ENCODE measurements at places on chromosomes 7 and 10. TPM values are rescaled to one million over a fixed set of nuclear protein-coding genes. Genes with fewer than 3 reads are reported as not detected.

Gene MKRN1
- total RNA-seq = 40.0 TPM

Gene FAM241B
- 4.2 TPM for total RNA-seq

Gene GPR26
- not detected for total RNA-seq

Gene MBLAC1
- total RNA-seq = 3.7 TPM

Gene CHN2
- 5.1 TPM for total RNA-seq

Gene LAMB1
- total RNA-seq = 220 TPM

Gene LMOD2
- total RNA-seq = not detected

Gene FAM24A
- not detected for total RNA-seq

Gene SFTPA1
- not detected for total RNA-seq

DNA sequence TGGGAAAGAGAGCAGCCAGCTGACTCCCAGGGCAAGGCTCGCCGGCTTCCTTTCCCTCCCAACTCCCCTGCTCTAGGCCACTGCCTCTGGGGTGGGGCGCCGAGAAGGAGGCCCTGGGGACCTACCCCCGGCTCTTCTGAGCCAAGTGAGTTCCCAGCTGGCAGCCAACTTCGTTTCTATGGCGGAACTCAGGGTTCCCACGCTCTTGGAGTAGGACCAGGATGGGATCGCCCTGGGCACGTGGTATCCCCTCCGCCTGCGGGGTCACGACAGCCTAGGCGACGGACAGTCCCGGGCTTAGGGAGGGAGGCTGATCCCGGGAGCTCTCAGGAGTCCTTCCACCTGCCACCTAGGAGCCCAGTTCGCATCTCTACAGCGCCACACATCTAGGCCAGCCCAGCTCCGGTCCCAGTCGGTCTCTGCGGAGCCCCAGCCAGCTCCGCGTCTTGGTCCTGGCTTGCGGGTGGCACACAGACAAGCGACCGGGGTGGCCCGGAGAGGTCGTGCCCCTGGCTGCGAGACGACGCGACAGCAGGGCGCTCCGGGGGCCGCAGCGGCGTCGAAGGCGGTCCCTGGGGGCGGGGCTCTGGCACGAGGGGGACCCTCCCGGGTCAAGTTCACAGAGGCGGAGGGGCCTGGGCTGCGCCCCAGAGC, 20.5 kb upstream of the GATA3 start:
- DNase-seq = no peak

DNA sequence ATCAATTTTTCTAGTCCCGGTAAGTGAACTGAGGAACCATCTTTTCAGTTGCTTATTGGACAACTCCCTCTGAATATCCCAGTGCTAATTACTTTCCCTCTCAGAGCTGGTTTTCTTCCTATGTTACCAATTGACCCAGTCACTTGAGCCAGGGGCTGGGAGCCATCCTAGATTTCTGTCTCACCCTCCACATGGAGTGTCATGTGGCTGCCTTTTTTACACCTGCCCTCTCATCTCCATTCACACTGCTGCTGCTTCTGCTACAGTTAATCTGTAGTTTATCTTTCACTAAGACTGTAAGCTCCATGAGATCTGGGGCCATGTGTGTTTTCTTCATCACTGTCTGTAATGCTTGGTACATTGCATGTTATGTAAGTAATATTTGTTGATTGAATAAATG, 35.8 kb downstream of the VCL start:
- DNase-seq = no peak

DNA sequence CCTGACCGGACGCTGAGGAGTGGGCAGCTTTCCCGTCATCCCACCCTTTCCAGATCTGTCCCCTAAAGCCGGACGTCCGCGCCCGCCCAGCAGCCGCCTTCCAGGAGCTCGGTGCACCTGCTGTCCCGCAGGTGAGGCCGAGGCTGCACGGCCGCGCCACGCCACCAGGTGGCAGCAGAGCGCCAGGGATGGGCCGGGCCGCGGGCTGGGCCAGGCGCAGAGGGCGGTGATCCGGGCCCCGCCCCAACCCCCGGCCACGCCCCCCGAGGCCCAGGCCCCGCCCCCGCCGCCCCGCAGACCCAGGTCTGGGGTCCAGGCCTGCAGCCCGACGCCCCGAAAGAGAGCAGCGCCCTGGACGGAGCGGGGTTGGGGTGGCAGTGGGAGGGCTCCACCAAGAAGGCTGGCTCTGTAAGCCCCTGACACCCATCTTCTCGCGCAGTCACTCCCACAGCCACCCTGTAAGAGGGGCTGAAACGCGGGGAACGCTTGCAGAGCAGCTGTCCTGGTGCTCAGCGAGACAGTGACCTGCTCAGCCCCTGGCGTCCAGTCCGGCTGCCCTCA, 32.2 kb downstream of the FOXL3 start:
- DNase-seq = no peak

DNA sequence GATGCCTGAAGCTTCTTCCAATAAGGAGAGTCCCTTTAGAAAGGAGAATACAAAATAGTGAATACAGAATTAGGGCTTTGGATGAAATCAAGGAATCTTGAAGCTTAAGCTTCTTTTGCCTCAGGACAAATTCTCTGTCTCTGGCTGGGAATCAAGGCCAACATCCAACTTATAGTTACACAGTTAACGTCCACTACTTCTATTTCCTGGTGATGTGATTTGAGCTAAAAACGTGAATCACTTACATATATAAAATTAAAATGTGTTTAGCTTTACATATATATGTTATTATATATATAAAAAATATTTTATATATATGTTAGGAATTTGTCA, 11.4 kb upstream of the INPP5F start:
- DNase-seq = no peak

DNA sequence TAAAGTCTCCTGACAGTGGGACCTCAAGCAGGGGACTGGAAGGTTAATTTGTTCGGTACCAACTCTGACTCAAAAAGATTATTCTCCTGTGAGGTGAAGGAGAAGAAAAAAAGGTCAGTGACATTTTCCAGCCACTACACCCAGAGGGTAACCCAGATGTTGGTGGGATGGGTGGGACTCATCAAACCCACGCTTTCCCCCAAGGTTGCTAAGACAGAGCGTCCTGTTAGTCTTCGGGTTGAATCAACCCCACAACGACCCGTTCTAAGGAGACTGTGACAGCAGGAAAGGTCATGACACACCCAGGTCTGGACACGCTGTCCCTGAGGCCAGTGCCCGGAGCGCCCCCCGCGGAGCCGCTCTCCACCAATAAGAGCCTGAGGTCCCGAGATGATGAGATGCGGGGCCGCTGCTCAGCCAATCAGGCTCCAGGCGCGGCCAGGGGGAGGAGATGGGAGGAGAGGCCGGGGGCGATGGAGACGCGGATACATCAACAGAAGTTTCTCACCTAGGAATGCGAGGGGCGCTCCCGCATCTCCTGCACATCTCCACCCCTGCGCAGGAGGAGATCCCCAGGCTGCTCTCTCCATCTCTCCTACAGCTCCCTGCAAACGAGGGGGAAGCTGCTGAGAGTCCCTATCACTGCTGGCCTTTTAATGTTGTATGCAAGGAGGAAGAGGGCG, at the start of gene WNT16:
Gene WNT16, plus strand, starts transcription at position 493 of the 683 bp plus-strand sequence. CDS start 293 bp downstream, outside the sequence.
- no peak for DNase-seq

- DNase-seq = no peak
These were observed 224.3 kb upstream of the PHYHIPL start for GRCh38 chr10:58952162-58952601.

GRCh38 chr10:34916314-34916713, 101.2 kb upstream of the PARD3 start:
- DNase-seq = peak; percentile 51

- no peak for DNase-seq
These were observed 9.3 kb upstream of the PDLIM1 start for GRCh38 chr10:95300022-95300539.

GRCh38 chr10:81969136-81969535, 94.1 kb downstream of the NRG3 start:
- no peak for DNase-seq

DNA sequence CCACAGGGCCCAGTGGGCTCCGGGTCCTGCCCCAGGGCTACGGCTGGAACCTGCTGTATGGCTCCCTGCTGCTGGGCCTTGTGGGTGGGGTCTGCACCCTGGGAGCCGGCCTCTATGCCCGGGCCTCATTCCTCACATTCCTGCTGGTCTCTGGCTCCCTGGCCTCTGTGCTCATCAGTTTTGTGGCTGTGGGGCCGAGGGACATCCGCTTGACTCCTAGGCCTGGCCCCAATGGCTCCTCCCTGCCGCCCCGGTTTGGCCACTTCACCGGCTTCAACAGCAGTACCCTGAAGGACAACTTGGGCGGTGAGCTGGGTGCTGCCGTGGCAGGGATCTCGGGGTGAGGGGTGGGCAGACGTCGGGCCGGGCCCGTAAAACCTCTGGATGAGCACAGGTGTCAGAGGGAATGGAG, 4.4 kb downstream of the SLC12A9 start:
- DNase-seq = no peak

DNA sequence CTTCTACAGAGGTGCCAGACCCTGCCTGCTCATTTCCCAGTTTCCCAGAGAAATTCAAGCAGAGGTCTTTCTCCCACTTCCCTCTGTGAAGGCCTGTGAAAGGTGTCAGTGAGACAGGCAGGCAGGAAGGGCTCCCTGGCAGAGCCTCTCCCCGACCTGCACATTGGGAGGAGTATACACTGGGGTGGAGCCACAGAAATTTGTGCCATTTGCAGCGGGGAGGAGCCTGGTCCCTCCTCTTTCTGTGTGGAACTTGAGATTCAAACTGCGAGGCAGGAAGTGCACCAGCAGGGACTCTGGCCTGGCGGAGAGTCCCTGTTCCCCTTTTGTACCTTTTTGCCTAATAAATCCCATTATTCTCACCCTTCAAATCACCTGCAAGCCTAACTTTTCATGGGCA, 54.6 kb upstream of the OPN4 start:
- no peak for DNase-seq

DNA sequence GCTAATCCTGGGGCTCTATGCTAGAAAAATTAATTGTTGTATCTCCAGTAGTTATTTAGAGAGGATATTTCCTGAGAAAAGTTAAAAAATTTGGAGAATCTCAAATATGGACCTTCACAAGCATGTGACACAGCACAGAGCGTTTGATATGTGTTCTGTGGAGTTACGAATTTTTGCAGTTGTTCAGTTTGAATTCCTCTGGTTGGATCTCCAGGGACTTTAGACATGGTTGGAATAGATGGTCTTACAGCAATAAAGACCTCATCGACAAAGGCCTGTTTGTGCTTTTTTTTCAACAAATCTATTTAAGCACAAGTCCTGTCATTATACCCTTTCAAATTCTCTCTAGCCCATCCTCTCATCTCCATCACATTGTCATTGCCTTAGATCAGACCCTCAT, 138.0 kb downstream of the TES start:
- no peak for DNase-seq

DNA sequence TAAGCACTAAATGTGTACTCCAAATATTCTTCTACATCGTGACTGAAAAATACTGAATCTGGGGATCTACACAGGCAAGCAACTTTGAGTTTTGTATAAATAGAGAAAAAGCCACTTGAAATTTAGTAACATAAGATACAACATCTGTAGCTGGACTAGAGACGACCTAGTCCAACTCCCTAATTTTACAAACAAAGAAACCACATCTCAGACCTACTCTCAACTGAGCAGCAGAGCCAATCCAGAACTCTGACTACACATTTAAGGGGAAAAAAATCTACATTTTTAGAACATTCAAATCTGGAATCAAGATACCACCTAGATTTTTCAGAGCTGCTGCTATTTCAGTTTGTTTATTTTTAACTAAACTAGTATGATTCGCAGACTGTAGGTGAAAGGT, 88.9 kb downstream of the CABCOCO1 start:
- no peak for DNase-seq

GRCh38 chr7:34445653-34446052, 212.4 kb upstream of the NPSR1 start:
- no peak for DNase-seq

- DNase-seq = no peak
These were observed 84.2 kb upstream of the FRMD4A start for GRCh38 chr10:14414901-14415300.

DNA sequence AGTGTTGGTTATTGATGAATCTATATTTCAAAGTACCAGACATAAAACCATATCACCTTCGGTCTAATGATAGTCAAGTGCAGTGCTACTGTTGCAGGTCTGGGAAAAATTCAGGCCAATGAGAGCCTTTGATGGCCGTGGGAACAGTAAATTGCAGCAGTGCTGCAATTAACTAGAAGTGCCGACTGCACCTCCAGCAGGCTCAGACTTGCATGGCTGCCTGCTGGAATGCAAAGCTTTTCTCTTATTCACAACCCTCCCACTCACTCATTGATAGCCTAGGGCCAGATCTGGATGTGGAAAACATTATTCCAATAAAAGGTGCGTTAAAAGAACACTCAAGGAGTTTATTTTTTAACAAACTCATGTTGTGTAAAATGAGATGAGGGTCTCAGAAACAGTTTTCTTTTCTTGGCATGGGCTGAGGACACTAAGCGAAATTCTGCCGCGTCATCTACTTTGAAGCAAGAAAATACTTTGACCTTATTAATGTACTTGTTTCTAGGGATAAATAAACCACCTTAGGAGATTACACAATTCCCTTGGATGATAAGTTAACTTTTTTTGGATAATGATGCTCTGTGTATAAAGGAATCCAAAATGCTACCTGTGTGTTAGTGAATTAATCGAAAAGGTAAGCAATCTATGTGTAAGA, 17.1 kb downstream of the PLXDC2 start:
- DNase-seq = peak; percentile 61

DNA sequence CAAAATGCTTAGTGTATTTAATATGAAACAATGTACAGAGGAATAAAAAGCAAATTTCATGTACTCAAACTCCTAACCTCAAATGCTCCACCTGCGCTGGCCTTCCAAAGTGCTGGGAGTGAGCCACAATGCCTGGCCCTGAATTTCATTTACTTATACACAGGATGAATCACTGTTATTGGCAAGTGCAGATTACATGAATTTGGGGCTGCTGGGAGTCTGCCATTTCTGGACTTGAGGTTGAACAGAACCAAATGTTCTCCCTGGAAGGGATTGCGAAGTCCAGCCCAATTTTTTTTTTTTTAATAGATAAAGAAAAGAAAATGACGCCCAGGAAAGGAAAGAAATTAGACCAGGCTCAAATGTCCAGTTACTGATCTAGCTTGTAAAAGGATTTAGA, 6.8 kb upstream of the CSTF2T start:
- no peak for DNase-seq

GRCh38 chr10:60367431-60367830, 22.2 kb downstream of the ANK3 start:
- no peak for DNase-seq

DNA sequence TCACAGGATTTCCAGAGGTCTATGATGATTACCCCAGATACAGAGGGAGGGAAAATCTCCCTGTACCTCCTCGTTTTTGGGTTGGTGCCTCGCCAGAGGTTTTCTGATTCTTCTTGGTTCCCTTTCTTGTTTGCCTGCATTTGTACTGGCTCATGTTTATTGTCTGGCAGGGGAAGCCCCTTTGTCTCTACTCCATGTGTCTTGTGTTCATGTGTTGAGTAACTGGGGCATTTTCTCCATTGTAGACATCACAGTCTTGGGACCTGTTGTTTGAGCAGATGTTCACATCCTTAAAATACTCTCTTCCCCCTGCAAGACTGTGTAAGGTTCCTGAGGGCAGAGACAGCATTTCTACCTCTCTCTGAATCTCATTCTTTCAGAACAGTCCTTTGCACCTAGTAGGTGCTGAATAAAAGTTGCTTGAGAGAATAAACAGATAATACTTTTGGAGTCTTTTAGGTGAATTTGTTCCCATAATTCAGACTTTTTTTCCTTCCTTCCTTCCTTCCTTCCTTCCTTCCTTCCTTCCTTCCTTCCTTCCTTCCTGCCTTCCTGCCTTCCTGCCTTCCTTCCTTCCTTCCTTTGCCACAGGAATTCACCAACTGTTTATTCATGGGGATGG, 25.1 kb downstream of the CDK14 start:
- no peak for DNase-seq
